NCI-H1694 (cell line): ENCODE measurements at places on chromosomes 16 and 17.

DNA sequence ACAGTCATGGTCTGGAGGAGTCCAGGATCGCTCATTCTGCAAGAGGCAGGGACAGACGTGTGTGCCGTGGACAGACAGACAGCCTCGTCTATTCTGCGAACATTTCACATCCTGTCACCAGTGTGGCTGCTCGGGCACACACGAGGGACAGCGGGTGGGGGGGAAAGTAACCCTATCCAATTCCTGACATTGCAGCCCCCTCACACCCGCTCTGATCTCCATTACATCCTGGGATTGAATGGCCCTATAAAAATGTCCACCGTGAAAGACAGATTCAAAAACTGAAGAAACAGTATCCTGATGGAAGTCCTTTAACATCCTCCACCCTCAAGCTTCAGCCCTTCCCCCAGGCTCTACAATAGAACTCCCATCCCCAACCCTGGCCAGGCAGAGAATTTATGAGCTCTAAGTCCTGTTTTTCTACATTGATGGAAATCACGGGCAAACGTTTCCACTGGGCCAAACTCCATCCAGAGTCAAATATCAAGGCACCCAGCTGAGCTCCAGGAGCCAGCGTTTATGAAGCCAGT lies 39.4 kb downstream of the HS3ST3A1 start:
- DNase-seq = no peak

DNA sequence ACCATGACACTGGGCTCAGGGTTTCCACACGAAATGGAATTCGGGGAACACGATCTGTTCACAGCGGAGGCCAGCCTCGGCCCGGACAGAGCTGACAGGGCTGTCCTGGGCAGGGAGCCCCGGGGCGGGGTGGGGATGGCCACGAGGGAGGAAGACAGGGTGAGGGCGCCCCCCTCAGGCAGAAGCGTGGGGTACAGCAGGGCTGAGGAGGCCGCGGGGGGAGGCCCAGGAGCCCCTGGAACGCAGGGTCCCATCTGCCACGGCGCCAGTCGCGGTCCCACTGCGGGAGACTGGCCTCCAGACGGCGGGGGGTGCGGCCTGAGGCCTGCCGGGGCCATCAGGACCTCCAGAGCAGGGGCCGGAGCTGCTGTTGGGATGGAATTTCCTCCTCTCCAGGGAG lies 75.9 kb downstream of the LMF1 start:
- DNase-seq = no peak

GRCh38 chr16:4350787-4351659 lies at the start of gene PAM16:
Gene PAM16, minus strand, starts transcription at chr16:4351321. Its CDS starts 87 bp downstream, at chr16:4351234.
- DNase-seq = peak; percentile 84

DNA sequence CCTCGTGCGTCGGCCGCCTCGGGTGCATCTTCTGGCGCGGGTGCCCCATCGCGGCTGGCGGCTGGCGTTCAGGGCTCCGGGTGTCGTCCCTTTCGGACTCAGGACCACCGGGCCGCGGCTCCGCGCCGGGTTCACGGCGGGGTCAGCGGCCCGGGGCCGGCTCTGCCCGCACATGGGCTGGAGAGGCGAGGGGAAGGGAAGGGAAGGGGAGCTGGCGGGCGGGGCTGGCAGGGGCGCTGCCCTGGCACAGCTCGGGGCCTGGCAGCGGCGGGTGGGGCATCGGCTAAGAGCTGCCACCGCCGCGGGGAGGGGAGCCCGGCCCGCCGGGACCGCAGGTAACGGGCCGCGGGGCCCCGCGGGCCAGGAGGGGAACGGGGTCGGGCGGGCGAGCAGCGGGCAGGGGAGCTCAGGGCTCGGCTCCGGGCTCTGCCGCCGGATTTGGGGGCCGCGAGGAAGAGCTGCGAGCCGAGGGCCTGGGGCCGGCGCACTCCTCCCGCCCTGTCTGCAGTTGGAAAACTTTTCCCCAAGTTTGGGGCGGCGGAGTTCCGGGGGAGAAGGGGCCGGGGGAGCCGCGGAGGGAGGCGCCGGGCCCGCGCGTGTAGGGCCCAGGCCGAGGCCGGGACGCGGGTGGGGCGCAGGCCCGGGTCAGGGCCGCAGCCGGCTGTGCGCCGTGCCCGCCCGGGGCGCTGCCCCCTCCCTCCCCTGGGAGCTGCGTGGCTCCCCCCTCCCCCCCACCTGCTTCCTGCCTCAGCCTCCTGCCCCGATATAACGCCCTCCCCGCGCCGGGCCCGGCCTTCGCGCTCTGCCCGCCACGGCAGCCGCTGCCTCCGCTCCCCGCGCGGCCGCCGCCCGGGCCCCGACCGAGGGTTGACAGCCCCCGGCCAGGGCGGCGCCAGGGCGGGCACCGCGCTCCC lies 646 bp downstream of the HIC1 start:
- no peak for DNase-seq

DNA sequence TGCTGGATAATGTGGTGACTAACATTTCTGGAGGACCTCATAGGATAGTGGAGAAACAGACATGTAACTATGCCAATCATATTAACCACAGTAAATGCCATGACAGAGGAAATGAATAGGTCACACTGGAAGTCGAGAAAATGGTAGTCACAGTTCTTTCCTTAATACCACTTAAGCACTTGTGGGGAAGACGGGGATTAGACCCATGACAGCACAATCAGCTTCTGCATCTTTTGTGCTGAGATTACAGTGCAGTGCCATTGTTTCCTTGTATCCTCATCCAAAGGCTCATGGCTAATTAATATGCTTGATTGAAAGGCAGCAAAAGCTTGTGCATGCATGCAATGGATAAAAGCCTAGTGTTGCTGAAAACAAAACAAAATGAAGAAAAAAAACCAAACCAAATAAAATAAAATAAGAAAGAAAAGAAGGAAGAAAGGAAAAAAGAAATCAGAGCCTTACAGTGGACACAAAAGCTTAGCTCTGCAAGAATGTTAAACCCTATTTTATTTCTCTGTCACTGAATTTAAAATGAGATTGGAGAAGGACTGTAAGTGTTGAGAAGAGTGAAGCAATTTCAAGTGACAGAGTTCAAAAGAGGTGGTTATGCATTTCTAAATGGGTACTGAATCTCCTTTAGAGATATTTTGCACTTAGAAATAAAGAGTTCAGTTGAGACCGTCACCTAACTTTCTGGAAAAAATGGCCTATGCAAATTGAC lies 1011.9 kb downstream of the CDH8 start:
- DNase-seq = no peak

DNA sequence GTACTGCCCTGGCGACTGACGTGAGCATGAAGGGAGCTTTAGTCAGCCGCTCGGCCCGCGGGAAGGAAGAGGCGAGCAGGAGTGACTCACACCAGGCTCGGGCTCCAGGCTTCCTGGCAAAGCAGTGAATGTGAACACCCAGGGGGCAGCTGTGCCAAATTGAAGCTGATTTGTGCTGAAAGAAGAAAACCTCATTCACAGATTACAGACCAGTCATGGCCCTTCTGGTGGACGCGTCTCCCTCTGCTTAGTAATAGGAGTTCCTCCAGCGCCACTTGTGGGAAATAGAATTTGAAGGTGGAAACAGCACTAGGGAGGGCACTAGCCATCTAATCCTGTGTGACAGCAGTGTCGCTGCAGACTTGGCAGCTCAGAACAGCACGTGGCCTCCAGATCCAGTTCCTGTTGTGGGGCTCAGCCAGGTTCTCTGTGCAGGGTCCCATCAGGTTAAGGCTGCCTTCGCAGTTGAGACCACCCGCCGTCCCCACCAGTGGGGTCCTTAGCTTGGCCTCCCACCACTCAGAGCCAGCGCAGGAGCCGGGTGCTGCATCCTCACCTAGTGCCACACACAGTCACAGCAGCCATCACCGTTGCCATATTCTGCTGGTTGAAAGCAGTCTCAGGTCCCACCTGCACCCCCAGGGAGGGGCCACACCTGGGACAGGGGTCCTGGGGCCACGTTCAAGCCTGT lies 164.5 kb upstream of the CHMP6 start:
- peak; percentile 68 for DNase-seq

- no peak for DNase-seq
Measured at GRCh38 chr16:11091021-11091785, 146.8 kb downstream of the CLEC16A start.

GRCh38 chr16:59173408-59173831 lies 439.3 kb upstream of the GOT2 start:
- DNase-seq = no peak

- no peak for DNase-seq
Measured at GRCh38 chr16:47965439-47965838, 190.4 kb downstream of the ABCC12 start.
